ENCODE measurements at places on chromosomes 2 and 18.

GRCh38 chr2:150138587-150138986, 348.9 kb downstream of the RND3 start:
- no peak for DNase-seq

DNA sequence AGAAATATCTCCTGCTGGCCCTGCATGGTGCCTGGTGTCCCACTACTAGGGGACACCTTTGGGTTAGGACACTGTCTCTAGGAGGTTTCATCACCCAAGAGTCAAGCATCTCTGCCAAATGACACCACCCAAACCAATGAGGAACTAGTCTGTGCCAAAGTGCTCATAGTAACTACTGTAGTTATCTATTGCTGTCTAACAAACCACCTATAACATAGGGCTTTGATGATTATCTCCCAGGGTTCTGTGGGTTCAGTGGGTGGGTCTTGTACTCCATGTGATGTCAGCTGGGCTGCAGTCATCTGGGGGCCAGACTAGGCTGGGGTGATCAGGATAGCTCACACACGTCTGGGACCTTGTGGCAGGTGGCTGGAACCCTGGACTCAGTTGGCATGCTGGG, 59.8 kb downstream of the EPAS1 start:
- DNase-seq = no peak

- no peak for DNase-seq
Observed at GRCh38 chr18:57270156-57270555, 82.2 kb upstream of the ST8SIA3 start.

DNA sequence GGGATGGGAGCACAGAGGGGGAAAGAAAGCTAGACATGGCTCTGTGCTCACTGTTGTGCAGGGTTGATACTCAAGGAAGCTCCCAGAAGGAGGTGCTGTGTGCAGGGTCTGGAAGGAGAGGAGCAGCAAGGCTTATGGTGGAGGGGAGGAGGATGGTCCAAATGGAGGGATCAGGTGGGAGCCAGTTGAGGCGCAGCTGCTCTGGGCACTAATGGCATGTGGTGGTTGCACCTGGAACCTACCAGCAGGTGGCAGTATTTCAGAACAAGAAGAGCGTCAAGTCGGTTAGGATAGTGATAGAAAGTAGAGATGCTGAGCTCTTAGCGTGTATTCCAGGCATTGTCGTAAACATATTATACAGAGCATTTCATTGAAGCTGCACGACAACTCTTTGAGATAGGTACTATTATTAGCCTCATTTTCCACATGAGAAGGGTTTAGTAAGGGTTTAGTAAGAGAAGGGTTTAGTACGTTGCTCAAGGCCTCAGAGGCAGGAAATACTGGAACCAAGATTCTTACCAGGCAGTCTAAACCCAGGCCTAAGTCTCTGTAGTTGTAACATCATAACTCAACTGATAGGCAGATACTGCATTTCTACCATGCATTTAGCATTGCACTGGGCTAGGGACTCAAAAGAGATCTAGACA, 223.7 kb downstream of the CYP26B1 start:
- DNase-seq = peak; percentile 5

- DNase-seq = no peak
Observed at GRCh38 chr2:10847008-10847407, 34.4 kb upstream of the PDIA6 start.

GRCh38 chr2:37602702-37603101, 68.7 kb downstream of the CDC42EP3 start:
- DNase-seq = no peak

- no peak for DNase-seq
Observed at GRCh38 chr2:151914989-151915628, 86.9 kb upstream of the ARL5A start.

GRCh38 chr2:117470311-117471095, 344.0 kb upstream of the DDX18 start:
- peak; percentile 2 for DNase-seq

GRCh38 chr2:23418056-23418455, 33.1 kb downstream of the KLHL29 start:
- no peak for DNase-seq

GRCh38 chr2:206379886-206380285, 63.4 kb upstream of the ADAM23 start:
- no peak for DNase-seq

DNA sequence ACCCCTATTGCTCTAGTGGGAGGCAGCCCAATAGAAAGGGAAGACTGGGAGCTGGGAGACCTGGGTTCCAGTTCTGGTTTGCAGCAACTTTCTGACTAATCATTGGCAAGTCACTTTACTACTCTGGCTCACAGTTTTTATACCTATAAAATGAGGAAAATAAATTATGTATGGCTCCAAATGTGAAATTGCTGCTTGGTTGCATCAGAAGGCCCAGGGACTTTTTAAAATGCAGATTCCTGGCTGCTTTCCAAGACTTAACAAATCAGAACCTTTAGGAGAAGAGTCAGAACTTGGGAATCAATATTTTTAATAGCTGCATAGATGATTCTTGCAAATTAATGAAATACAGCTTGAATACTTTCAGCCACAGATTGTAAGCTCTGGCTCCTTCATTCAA, 943.9 kb downstream of the EPHA4 start:
- no peak for DNase-seq

GRCh38 chr2:69087912-69088240, 74.9 kb downstream of the ANTXR1 start:
- DNase-seq = no peak

- no peak for DNase-seq
Observed at GRCh38 chr2:22020091-22020742, 896.4 kb downstream of the TDRD15 start.

DNA sequence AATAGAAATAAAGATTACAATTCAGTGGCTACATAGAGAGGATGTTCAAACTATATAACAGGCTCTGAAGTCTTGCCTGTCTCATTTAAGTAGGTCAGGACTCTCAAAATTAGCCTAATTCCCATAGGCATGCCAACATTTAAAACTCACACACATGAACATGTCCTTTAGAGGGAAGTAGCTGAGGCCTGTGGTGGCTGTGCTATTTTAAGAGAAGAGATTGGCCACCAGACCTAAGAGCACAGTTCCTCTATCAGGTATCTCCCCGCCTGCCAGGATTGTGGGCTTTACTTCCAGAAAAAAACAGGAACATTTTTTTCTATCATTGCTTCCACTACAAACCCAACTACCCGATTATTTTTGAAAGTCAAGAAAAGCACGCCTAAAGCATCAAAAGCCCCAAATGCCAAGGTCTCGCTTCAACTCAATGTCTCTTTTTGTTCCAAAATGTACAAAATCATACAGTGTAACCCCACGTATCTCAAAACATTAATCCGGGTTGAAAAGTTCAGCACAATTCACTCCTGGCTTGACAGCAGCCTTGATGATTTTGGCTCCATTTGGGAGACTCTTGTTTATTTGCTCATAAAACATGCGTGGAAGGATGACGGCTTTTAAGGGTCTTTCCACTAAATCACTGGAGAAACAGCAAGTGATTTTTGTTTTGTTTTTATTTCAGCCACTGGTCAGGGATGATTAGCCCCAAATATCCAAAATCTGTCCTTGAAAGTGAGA, 15.3 kb downstream of the FHL2 start:
- DNase-seq = no peak

DNA sequence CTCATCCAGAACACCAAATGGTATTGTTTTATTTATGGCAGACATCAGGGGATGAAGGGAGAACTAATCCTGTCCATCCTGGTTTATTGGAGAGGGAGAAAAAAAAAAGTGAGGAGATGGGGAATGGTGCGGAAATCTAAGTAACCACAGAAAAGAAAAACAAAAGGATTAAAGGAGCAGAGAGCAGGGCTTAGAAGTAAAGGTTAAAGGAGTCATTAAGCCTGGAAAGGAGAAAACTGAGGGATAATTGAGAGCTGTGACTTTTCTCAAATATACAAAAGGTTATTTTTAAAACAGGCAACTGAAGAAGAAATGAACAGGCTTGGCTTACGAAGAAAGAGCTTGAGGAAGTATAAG, 127.2 kb upstream of the PPP1CB start:
- DNase-seq = no peak

DNA sequence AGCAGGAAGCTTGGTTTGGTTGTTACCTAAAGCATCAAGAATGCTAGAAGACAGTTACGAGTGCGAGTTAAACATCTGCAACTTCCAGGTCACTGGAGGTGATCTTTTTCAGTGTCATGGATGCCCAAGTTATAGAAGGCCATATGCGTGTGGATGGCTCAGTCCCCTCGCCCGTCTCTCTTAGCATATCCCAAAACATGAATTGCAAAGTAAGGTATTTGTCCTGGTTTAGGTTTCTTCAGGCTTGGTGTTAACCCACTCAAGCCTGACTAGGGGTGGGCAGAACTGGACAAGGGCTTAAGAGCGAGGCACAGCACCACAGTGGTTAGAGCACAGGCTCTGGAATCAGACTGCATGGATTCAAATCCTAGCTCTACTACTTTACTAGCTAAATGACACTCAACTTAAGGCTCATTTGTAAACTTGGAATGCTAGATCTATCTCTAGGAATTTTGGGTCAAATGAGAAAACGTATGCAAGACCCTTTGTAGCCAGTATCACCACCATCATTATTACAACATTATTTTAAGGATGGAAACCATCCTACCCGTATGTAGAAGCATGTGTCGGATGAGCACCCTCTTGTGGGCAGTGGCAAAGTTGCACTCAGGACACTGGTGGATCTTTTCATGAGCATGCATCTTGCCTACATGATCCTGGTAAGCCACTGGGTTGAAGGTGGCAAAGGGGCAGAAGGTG, 11.2 kb downstream of the ZNF142 start:
- no peak for DNase-seq

- DNase-seq = no peak
Observed at GRCh38 chr18:48488388-48488850, 50.4 kb upstream of the CTIF start.

GRCh38 chr2:104840156-104840555, 13.8 kb upstream of the POU3F3 start:
- DNase-seq = no peak

GRCh38 chr2:152255918-152256317, 79.1 kb upstream of the FMNL2 start:
- DNase-seq = no peak

GRCh38 chr2:164061129-164061746, 325.4 kb upstream of the FIGN start:
- DNase-seq = no peak

GRCh38 chr18:49412679-49413078, 47.8 kb downstream of the DYM start:
- no peak for DNase-seq

DNA sequence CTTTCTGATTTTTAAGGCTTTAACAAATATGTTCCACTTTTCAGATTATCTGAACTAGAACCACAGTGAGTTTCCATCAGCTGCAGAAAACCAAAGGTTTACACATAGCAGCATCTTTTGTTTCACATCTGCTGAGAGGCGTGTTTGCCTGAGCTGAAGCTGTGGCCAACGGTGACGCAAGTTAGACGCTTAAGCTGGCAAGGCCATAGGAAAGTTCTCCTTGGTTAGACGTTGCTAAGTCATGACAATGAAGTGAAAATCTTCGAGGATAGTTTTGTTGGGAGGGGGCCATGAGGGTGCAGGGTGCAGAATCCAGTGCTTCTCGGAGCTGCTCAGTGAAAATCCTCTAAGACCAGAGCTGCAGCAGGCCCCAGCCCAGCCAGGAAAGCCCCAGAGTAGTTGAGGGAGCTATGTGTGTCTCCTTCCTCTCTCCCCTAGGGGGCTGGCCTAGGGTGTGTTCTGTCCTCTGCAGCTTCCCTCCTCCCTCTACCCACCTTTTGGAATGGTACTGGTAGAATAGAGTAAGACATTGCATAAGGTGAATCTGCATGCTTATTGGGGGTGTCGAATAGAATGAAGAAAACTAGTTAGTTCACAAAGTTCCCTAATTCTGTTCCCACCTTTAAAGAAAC, 105.4 kb downstream of the FHOD3 start:
- DNase-seq = no peak

DNA sequence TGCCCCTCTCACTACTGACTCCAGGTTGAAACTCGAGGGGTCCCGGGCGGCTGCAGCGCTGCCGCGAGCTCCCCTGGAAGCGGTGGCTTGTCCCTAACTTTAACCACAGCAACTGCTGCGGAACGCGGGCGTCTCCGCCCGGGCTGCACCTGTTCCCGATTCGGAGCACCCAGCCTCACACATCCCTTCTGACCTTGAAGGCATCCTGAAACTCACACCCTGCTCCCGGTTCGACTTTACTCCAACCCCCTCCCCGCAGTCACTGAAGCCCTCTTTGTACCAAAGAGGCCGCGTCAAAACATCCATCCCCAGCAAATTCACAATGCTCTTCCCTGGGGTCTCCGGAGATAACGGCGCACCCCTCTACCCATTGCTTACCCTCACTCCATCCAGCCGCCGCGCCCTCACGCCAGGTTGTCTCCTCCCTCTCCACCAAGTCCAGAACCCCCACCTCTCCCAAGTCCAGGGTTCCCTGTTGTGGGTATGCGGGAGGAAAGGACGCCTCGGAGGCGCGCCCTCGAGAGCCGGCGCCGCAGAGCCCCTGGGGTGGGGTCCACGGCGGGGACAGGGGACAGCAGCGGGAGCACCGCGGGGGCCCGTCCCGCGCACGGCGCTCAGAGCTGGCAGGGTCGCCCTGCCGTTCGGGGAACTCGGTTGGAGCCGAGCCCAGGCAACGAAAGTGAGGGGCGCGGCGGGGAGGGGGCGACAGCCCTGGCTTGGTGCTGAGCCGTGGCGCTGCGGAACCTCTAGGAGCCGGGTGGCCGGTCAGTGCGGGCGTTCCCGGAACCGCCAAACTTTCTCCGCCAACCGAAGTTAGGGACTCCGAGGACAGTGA, 934 bp downstream of the MYO5B start:
- DNase-seq = no peak

GRCh38 chr18:37535968-37536367, 29.6 kb downstream of the CELF4 start:
- no peak for DNase-seq

DNA sequence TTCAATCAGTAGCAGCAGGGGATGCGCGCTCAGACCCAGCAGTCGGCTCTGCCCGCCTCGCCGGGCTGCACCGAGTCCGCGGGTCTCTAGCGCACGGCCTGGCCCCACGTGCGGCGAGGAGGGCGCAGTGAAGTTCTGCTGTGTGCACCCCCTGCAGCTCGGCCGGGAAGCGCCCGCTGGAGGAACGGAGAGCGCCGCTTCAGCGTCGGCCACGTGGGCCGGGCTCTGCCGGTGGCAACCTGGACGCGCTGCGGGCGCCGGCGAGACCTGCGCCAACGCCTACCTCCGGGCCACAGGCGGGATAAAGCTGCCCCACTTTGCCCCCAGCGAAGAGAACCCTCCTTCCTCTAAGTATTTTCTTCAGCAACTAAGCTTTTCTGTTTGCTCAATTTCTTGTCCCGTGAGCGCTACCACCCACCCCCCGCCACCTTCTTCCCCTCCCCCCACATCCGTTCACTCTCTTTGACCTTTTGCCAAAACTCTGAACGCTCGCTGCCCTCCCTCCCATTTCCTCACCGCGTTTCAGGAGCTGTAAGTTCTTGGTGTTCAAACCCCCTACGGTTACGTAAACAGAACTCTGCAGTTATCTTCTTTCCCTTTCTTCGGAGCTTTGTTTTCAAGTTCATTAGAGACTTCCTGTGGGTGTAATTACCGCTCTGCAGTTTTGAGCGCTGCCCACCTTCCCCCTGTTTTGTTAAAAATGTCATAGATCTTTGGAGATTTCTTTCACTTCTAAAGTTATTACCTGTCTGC, 42.6 kb upstream of the EDAR start:
- DNase-seq = peak; percentile 27
